Activated CD4-positive, CD25-positive, alpha-beta regulatory T cell (primary cell): ENCODE measurements at places on chromosomes 1 and 21.

DNA sequence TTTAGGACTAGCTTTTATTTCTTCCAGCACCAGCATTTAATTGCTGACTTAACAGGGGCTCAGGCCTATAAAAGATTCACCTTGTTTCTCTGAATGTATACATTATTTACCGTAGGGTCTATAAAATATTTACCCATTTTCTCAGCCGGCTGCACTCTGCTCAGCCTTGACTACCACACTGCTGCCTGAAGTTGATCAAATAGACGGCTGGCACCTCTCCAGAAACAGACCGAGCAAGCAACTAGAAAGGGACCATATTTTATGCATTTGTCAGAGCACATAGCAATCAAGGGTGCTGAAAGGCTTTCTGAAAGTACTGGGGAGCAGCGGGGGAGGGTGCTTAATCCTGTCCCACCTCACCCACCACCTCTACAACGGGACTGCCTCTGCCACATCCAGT lies 64.7 kb upstream of the FGGY start:
- DNase-seq: no peak

GRCh38 chr1:204419064-204419403 lies 7.4 kb upstream of the PPP1R15B start:
- DNase-seq: no peak

GRCh38 chr1:69967245-69967766 lies 238.1 kb downstream of the LRRC40 start:
- no peak for DNase-seq

DNA sequence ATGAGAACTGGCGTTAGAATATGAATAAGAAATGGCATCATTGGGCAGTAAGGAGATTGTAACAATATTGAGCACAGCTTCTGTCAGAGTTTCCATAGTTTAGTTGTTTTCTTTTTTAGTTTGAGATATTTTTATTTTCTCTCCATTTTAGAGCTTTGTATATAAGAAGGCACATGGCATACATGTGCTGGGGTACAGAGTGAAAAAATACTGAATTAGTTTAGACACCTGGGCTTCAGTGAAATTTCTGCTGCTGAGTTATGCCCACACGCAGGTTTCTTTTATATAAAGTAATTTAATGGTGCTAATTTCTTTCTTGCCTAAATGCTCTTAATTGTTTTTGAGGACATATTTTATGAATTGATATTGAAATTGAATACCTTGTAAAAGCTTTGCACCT lies 53.6 kb upstream of the RWDD3 start:
- DNase-seq: no peak

DNA sequence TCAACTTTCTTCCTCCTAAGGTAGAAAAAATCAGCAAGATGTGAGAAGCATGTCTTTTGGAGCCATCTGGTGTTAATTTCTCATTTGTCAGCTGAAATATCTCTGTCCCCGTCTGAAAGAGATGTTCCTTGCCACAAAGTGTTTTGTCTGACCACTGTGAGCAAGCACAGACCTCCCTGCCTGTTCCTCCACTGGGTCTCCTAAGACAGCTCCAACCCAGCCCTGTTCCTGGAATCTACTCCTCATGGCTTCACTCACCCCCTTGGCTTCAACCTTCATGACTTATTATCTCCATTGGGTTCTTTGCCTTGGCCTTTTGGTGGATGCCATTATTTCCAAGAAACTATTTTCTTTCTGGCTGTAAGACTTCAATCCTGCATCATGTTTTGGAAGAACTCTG lies 65.7 kb upstream of the CACHD1 start:
- DNase-seq: no peak

DNA sequence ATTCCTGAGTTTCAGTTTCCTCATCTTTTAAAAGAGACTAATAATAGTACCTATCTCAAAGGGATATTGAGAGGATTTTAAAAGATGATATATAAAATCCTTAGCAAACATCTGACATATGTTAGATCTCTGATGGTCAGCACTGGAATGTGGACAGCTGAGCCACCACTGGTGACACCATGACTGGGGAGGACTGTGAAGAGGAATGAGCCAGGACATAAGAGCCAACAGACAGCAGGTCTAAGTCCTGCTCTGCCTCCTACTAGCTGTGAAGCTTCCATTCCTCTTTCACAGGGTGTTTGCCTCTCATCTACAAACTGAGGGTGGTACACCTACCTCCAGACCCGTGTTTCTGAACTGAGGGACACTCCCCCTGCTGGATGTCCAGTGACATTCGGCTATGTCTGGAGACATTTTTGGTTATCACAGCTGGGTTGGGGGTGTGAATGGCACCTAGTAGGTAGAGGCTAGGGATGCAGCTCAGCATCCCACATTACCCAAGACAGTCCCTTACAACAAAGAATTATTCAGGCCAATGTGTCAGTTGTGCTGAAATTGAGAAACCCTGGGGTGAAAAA lies 109.1 kb upstream of the OLIG2 start:
- no peak for DNase-seq

GRCh38 chr21:42515708-42516502 lies 2.3 kb downstream of the SLC37A1 start:
- DNase-seq: no peak

- DNase-seq: no peak
These were observed 44.4 kb downstream of the ATP2B4 start for GRCh38 chr1:203671047-203671446.

- no peak for DNase-seq
These were observed 1.6 kb downstream of the HPCAL4 start for GRCh38 chr1:39689635-39690034.

- DNase-seq: peak; percentile 5
These were observed 125.1 kb downstream of the MRPS6 start for GRCh38 chr21:34198231-34199120.

GRCh38 chr1:167016100-167016750 lies 27.1 kb downstream of the MAEL start:
- no peak for DNase-seq

DNA sequence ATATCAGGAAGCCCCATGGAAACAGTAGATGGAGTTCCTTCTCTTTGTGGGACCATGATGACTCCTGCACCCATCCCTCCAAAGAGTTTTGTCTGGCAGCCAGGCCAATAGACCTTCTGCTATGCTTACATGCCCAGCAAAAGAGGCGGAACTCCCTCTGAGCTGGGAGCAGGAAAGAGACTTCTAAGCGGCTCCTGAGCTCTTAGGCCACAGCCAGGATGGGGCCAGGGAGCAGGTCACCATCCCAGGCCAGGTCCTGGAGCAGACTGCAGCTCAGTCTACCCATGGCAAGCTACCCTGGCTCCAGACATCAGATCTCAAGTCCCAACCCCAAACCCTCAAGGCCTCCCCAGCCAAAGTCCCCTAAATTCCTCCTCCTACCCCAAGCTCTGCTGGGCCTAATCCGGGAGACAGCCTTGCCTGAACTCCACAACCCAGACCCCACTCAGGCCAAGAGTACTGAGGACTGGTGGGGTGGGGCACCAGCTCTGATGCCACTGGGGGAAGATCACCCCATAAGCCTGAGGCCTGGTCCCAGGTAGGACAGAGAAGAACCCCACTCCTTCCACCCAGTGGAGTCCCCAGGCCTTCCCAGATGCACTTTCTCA lies 387.9 kb downstream of the MATN1 start:
- DNase-seq: no peak

GRCh38 chr1:4066860-4067599 lies 167.0 kb upstream of the C1orf174 start:
- DNase-seq: no peak

DNA sequence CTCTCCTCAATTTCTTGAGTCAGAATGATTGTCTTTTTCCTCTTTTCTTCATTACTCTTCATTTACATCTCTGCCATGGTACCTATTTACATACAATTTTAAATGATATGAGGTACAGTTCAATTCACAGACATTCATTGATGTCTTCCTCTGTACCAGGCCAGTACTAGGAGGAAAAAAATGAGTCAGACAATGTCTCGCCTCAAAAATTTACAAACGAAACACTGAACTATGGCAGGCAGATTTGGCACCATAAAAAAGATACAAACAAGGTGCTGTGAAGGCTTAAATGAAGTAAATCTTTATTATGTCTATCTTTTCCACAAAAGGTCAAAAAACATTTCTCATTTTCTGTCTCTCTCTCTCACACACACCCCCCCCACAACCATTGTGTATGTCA lies 71.0 kb downstream of the RGS13 start:
- DNase-seq: no peak

DNA sequence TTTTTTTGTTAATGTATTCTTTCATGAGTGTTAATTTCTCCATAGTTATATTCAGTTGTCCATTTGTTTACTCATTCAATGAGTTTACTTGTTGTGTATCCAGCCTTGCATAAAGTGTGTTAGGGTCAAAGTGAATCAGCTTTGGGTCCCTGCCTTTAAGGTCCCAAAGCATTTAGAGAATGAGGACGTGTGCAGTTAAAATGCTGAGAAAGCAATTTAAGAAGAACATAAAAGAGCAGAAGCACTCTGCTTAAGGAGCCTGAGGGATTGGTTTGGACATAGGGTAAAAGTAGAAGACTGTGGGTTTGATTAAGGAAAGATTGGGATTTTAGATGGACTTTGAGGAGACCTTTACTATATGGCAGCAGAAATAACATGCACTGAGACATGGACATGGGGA lies 3.5 kb downstream of the OR14I1 start:
- DNase-seq: no peak

GRCh38 chr1:3551711-3552110 lies 59.6 kb downstream of the MEGF6 start:
- DNase-seq: no peak

DNA sequence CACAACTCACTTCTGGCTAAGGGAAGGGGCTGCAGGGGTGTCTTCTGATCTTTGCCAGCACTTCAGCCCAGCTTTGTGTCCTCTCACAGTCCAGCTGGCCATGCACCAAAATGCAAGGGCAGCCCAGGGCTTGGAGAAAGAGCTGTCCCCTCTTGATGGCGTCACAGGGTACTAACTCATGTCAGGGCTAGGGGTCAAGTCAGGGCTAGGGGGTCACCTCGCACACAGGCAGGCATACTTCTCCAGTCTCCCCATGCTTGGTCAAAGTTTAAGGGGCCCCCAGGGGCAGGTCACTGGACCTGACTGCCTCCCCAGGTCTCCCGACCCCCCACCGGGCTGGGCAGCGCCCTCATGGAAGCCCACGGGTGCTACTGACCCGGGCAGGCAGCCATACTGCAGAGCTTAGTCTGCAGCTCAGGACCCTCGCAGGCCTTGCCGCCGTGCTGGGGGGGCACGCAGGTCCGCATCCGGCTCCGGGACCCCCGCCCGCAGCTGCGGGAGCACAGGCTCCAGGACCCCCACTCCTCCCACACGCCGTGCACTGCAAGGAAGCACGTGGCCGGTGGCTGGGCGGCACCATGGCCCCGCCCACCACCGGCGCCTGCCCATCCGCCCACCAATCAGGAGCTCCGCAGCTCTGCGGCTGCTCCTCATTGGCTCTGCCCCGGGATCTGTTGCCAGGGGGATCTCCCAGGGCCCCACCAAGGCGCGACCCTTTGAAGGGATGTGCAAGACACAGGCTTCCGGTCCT lies 21.5 kb downstream of the ADGRB2 start:
- DNase-seq: no peak

GRCh38 chr1:197843401-197843800 lies 59.0 kb upstream of the C1orf53 start:
- no peak for DNase-seq

DNA sequence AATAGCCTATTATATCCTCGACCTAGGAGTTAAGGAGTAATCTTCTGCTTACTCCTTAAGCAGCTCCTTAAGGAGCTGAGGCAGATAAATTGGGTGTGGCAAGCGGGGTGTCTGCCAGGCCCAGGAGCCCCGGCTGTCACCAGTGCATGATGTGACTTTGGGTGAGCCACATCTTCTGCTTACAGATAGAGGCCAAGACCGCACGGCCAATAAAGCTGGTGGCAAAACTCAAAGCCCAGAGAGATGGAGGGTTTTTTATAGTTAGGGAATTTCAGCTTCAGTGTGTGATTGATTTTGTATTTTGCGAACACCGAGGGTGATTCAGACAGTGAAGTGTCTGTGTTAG lies 9.8 kb downstream of the MX2 start:
- DNase-seq: no peak

DNA sequence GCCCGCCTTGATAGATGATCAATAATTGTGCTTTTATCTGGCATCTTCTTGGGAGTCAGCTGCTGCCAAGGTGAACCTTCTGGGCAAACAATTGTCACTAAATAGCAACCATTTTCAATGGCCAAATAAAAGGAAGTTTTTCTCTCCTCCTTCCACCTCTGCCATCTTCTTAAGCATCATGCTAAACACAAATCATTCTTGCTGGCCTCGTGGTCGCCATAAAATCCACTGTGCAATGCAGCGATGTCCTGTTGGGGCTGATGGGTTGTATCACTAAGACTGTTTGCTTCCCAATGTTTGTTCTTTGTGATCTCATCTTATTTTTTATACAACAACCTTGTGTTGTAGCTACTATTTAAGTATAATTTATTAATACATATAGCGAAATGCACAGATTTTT lies 8.0 kb downstream of the MAN1C1 start:
- DNase-seq: no peak

- DNase-seq: no peak
These were observed 96.0 kb downstream of the NRIP1 start for GRCh38 chr21:14968821-14969220.

DNA sequence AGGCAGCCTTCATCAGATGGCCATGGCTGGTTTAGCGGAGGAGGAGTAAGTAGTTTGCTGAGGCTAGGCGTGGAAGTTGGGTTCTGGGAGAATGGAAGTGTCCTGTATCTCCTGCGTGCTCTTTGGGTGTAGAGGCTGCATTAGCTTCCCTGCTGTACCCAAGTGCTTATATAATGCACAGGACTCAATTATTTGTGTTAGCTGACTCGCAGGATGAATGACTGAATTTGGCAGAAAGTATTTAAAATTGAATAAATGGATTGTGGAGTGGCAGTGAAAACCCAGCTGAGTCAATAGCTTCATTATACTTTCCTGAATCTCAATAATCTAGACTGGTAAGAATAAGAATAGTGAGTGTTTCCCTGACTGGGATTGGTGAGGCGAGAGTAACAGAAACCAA lies 13.8 kb downstream of the DNTTIP2 start:
- no peak for DNase-seq

DNA sequence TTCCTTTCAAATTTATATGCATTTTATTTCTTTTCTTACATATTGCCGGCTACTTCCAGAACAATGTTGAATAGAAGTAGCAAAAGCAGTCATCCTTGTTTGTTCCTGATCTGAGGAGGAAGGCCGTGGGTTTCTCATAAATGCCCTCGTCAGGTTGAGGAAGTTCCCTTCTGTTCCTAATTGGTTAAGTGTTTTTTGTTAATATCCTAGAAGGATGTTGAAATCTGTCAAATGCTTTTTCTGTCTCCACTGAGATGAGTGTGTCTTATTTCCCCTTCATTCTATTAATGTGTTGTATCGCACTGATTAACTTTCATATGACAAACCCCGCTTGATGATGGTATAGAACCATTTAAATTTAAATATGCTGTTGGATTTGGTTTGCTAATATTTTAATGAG lies 15.4 kb downstream of the TTLL10 start:
- no peak for DNase-seq
